ENCODE measurements at places on chromosomes 2 and 18.
A peak's percentile ranks its signal among the peaks of the same experiment; 100 is the strongest.

- DNase-seq = no peak
Observed at GRCh38 chr18:73981796-73982195, 165.8 kb downstream of the FBXO15 start.

DNA sequence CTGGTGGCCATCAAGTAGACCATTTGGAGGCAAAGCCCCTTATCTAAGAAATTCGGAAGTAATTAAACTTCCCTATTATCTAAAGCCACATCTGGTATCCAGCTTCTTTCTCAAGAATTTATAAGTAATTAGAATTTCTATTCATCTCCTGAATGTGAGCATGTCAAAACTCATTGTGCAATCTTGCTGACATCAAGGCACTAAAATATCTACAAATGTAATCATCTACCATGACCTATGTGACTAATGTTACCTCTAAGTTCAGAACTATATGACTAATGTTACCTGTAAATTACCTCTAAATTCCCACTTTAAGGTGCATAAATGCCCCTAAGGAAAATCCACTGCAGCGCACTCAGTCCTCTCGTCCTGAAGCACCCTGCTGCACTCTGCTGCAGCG lies 773.0 kb downstream of the CPS1 start:
- DNase-seq = no peak

- DNase-seq = no peak
Observed at GRCh38 chr2:127662937-127663565, 12.3 kb downstream of the LIMS2 start.

DNA sequence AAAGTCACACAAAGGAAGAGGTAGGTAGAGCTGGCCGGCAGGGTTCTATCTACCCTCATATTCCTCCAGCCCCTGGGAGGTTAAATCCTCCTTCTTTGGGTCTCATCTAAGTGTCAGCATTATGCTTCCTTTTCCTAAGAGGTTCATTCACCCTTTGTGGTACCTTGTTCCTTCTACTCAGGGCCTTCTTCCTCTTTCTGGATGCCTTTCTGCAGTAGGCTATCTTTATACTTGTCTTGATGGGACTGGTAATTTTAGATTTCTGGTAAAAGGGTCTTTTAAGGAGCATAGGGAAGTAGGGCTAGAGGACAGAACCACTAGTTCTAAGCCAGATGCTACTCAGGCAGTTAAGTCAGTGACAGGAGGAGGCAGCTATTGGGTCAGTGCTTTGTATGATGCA lies 13.7 kb upstream of the TNP1 start:
- no peak for DNase-seq

DNA sequence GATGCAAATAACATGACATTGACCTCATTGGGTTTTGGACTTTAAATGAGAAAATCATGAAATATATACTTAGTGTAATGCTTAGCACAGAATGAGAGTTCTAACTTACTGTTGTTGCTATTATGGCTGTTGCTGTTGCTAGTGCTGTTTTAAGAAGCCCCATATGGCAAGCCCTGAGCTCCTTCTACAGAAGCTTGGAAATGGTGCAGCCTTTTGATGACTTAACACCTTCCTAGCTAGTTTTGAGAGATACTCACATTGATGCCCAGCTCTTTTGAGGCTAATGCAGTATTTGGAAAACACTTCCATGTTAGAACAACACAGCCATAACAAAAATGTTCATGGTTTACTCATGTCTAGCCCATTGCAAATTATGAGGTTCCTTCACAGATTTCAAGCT lies 30.9 kb downstream of the OSR1 start:
- DNase-seq = no peak

- DNase-seq = no peak
Observed at GRCh38 chr18:3716116-3716660, 266.2 kb downstream of the TGIF1 start.

DNA sequence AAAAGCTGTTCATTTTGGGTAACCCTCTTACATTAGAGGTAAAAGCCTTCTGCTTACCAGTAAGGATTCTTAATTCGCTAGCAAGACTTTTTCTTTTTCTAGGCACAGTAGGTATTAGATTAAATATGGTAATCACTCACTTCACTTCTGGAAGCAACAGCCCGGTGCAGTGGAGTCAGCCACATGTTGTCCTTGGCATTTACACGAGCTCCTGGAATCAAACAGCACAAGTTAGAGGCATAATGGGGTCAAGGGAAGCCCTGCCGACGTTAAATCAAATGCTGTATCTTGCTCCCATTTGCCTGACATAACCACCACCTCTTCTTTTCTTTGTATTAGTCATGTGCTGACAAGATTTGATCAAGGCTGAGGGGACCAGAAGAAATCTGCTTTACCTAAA lies 174.1 kb downstream of the ANKRD44 start:
- no peak for DNase-seq

DNA sequence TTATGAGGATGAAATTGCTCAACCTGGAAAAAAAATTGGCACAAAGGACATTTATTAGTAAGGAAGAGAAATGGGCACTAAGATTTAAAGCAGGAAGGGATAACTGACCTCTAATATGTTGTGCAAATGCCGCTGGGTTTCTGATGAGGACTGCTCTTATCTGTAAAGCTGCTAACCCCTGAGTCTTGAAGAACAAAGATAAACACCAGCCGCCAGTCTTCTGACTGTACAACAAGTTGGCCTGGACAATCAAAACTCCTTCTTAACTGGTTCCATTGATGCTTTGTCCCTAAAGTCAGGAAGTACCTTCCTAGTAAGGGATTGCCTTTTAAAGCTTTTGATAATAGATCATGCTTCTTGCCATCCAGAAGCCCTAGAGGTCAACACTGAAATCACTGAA lies 301.8 kb downstream of the TRIB2 start:
- DNase-seq = no peak

DNA sequence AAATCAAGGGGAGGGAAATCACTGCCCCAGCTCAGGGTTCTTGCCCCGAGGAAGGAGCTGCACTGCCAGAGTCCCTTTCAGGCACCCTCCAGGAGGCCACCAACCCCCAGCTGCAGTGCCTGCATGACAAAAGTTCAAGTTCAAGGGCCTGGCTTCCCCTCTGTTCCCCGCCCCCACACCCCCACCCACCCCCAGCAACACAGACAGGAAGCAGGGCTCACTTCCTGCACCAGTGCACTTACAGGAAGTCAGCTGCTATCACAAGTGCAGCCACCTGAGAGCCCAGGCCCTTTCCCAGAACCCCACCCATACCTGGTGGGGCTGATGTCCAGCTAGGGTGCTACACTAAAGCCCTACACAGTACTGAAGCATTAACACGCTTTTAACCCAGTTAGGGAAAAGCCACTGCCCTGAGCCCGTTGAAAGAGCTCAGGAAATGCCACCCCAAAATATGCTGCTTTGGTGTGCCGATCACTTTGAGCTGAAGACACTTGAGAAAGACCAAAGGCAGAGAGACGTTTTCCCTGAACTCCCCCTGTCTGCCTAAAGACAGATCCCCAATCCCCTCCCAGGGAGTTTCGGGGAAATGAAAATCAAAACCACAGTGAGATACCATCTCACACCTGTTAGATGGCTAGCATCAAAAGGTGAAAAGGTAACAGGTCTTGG lies 109.9 kb upstream of the CAB39 start:
- DNase-seq = no peak

- no peak for DNase-seq
Observed at GRCh38 chr2:62042944-62043343, 137.5 kb downstream of the COMMD1 start.

DNA sequence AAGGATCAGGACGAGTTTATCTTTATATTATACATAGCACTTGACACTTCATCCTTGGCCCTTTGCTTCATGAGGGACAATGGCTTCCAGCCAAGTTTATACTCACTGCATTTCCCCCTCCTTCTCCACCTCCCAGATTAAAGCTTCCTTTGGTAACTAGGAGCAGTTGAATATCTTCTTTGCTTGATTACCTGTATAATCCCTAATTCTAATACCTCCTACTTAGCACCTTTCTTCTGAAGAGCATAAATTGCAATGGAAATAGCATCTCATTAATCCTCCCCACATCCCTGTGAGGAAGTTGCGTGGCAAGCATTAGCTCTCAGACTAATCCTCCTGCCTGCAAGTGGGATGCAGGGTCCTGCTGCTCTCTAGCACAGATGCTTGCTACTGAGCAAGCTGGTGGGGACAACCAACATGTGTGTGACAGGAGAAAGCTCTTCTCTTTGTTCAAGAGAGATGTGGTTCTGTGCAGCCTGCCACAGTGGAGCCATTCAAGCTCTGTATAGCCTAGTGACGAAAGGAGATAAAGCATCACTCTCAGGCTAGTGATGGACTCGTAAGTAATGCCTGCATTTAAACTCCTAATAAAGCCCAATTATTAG lies 19.1 kb downstream of the KLHL14 start:
- no peak for DNase-seq

DNA sequence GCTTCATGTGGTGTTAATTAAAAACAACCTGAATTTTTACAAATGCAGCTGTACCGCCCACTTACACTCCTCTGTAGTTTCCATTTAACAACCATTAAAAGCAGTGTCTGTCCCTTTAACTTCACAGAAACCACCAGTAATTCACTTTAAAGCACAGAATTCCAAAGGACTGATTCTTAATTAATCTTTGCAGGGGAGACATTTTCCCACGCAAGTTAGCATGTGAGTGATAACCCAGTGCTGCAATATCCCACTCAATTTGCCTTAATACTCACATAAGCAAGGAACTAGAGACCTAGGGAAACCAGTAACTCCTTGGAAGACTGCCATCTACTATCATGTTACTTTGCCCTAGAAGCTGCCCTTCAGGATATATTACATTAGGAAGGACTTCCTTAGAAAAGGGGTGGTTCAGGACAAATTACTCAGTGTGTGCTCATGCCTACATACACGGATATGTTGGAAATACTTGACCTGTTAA lies 102.3 kb downstream of the OSR1 start:
- DNase-seq = peak; percentile 66

GRCh38 chr2:85756195-85756594 lies 2.4 kb downstream of the ATOH8 start:
- no peak for DNase-seq

DNA sequence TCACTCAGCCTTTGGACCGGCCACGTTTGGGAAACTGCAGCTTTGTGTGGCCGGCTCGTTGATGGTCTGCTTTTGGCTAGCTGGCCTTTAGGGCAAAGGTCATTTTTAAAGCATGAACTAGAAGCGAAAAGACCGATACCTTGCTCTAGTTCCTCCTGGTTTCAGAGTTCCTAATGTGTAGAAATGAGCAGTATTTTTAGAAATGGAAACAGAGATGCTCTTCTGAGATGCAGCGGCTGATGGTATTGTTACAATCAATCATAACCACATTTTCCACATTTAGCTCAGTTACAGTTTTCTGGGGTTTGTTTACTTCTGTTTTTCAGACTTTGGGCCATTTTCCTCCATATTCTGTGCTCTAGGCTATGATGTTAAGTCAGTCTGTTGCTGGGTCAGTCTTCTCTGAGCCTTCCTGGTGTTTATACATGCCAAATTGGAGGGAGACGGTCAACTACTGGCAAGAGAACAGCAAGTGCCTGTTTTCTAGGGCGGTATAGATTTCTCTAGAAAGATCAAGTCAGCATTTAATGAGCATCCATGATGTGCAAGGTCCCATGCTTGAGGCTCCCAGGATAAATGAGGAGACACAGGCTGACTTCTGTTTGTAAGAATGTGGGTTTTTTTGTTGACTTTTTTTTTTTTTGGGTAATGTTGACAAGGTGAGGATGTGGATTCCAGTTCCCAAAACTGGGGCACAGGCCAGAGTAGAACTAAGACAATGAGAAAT lies 28.0 kb downstream of the RNF144A start:
- DNase-seq = no peak

DNA sequence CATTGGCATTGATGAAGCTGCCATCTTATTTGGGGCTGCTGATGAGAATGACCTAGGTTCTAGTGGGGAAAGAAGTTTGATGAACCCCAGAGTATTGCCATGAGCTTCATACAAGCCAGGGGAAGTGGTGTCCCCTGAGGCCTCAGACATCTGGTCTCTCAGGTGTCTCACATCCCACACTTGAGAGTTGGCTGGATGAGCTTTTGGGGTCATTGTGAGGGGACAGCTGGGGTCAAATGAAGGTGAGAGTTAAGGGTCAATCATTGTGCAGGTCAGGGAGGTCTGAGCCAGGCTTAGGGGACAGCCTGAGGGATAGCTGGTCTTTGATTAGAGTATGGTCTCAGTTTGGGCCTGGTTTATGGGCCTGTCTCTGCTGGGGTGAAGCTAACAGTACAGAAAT lies 336.5 kb downstream of the CYP26B1 start:
- DNase-seq = no peak

GRCh38 chr2:151287513-151288250 lies 1.8 kb downstream of the NMI start:
- DNase-seq = no peak

- no peak for DNase-seq
Observed at GRCh38 chr18:33076601-33077000, 303.8 kb upstream of the KLHL14 start.

DNA sequence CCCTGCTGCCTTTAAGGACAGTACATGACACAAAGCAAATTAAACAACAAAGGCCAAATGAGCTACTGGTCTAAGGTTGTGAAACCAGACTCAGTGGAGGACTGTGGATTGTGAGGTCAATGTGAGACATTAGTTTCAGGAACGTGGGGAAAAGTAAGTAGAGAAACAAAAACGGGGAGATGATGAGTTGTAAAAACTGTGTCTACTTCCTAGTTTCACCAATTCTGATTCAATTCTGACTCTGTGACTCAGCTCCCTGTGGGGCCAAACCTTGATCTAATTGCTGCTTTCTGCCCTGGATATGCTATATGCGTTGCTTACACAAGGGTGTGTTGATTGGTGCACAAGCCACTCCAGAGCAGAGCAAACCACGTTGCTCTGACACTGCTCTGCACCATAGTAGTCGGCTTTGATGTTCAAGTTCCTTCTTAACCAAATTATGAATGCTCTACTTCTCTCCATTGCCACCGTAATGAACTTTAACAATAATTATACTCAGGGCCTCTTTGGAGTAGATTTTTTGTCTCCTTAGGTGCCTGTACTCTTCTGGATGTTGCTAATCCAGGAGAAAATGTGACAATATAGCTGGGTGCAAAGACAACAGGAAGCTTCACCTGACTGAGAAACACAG lies 1640.1 kb upstream of the CELF4 start:
- peak; percentile 8 for DNase-seq

DNA sequence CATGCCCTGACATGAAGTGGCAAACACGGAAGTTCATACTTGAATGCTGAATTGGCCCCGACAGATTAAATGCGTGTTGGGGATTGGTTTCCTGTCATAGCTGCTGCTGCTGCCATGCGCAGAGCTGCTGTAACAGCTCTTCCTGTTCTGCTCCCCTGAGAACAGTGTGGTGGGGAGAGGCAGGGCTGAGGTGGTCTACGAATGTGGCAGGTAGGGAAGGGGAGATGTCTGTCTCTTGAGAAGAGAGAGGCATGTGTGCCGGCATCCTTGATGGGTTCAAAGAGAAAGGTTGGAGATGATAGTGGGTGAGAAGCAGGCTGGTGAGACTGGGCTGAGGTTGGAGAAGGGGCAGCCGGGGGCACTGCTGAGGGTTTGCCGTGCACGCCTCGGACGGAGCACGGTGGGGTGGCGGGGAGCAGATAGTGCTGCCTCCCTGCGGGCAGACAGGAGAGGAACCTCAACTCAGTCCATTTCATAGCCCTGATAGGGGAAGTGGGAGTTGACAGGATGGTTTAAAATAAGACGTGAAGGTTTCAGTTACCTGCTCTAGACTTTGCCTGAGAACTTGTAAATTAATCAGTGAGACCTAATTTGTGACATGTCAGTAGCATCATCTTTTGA lies 46.1 kb downstream of the TMEM185B start:
- DNase-seq = no peak

- DNase-seq = no peak
Observed at GRCh38 chr2:200119236-200119635, 163.9 kb downstream of the MAIP1 start.

- DNase-seq = peak; percentile 95
Observed at GRCh38 chr2:203811491-203812221, 55.9 kb upstream of the CTLA4 start.

- DNase-seq = peak; percentile 57
Observed at GRCh38 chr18:47881752-47882455, 48.6 kb downstream of the SMAD2 start.
